ENCODE measurements at places on chromosomes 11 and 22. TPM values are rescaled to one million over a fixed set of nuclear protein-coding genes. Genes with fewer than 3 reads are reported as not detected.

GRCh38 chr11:33605703-33606102 lies 94.9 kb downstream of the C11orf91 start:
- DNase-seq = no peak

DNA sequence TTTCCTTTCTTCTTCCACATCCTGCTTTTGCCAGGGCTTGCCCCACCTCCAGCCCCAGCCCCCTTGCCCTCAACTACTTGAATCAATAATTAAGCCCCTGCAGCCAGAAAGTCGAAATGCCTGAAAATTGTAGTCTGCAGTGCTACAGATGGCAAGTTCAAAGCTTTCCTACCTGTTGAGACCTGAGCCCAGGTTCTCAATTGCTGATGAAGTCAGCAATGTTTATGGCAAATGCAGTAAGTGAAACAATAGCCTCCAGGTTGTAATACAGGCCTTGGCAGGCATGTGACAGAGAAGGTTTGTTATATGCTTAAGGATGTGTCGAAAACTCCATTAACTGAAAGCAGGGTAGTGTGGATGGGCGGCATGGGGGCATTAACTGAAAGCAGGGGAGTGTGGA lies 181.1 kb upstream of the SESN3 start:
- DNase-seq = no peak

DNA sequence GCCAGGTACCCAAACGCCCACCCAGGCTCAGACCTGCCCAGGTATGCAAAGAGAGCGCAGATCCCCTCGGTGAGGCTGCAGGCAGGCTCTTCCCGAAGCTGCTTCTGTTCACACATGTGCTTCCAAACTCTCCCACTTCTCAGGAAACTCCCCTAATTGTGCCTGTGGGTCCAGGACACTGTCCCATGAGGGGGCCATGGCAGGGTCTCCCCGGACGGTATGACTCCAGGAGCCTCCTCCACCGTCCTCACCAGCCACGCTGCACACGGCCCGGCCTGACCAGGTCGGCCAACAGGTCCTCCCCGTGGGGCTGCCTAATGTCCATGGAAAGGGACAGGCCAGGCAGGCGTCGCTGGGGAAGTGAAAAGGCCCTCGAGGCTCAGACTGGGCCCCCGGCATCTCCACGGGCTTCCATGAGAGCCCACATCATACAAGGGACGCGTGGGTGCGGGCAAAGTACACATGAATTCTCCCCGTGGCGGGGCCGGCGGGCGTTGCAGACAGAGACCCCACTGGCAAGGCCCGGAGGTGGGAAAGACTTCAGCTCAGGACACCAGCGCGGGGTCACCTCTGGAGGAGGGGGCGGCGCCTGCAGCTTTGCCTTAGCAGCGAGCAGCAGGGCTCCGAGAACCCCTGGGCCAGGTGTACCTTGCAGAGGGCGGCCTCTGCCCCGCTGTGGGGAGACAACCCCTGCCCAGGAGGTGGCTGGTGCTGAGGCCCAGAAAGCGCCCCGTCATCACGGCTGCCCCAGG lies 526.1 kb downstream of the BRD1 start:
- no peak for DNase-seq

GRCh38 chr22:39462443-39463221 lies 5.8 kb downstream of the MGAT3 start:
- DNase-seq = no peak

- DNase-seq = no peak
Measured at GRCh38 chr22:37416827-37417226, 10.5 kb downstream of the ELFN2 start.

DNA sequence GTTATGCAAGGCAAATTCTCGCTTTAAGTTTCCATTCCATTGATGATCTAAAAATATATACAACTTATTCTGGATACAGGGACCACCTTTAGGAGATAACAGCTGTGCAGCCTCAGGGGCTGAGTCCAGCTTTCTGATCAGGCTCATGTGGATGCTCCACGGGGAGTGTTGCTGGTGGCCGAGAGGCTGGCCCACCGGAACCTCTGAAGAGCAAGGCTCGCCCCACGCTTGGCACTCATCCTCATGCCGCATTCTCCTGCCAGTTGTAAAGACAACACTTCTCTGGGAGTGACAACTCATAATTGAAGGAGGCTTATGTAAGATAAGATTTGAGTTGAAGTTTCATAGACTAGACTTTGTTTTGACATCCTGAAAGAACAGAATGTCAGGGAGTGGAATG lies 123.5 kb downstream of the MPPED1 start:
- no peak for DNase-seq

- no peak for DNase-seq
Measured at GRCh38 chr22:19520566-19521305, 3.5 kb downstream of the CLDN5 start.

DNA sequence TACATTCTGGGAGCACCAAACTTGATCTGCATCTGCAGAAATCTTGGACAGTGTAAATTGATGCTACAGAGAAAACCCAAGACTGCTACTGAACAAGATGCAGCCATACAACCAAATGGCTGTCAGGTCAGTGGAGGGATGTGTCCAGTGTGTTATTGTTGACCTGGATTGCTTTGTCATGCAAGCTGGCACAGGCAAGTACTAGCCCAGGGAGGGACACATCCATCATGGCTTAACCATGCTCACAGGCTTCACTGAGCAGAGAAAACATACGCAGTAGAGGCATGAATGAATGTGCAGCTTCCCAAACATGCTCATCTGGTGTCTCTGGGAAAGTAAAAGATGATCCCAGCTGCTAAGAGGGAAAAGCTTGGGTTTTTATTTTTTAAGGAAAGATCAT lies 93.6 kb downstream of the MTNR1B start:
- DNase-seq = no peak

DNA sequence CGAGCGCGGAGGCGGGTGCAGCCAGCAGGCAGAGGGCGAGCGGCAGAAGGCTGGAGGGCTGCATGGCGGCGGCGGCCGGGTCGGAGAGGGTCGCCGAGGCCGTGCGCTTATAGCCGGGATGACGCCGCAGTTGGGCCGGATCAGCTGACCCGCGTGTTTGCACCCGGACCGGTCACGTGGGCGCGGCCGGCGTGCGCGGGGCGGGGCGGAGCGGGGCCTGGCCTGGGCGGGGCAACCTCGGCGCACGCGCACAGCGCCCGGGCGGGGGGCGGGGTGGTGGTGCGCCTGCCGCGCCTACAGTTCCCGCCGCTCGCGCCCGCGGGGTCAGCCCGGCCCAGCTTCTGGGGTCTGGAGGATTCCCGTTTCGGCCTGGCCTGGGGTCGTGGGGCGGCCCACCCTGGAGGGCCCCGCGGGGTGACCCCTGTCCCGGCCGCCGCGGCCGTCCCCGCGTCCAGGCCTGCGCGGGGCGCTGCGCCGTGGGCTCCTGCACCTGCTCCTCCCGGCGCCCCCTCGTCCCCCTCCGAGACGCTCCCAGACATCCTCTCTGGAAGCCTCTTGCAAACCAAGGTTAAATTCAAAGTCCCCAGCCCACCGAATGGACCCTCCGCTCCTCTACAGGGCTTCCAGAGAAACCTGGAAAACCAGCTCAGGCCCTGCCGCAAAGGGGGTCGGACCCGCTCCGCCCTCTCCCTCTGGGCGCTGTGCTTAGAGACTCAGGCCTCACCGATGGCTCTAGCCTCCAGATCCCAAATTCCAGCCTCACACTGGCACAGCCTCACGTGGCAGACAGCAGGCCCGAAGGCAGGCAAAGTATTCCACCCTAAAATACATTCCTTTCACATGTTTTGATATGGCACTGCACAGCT lies at the start of gene CTSD:
TSS of gene CTSD (minus strand) at position 132 of the 866 bp plus-strand sequence. CDS start at position 64, 68 bp downstream.
- peak; percentile 85 for DNase-seq

DNA sequence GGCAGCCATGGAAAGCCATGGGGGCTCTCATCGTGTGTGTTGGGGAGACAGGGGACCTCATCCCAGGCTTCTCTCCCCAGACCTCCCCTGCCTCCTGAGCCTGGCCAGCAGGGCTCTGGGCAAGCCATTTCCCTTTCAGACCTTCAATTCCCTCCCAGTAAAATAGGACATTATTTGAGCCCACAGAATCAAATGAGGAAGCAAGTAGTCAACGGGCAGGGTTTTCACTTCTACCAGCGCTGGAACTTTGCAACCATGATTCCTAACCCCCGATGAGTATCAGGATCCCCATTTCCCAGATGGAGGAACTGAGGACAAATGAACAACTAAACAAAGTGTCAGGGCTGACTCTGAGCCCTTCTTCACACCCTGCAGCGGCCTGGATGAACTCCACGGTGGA lies 48.9 kb upstream of the TCF20 start:
- no peak for DNase-seq

- no peak for DNase-seq
Measured at GRCh38 chr11:134478611-134479010, 66.6 kb upstream of the B3GAT1 start.

- DNase-seq = no peak
Measured at GRCh38 chr11:93743291-93743690, 1.8 kb downstream of the C11orf54 start.

DNA sequence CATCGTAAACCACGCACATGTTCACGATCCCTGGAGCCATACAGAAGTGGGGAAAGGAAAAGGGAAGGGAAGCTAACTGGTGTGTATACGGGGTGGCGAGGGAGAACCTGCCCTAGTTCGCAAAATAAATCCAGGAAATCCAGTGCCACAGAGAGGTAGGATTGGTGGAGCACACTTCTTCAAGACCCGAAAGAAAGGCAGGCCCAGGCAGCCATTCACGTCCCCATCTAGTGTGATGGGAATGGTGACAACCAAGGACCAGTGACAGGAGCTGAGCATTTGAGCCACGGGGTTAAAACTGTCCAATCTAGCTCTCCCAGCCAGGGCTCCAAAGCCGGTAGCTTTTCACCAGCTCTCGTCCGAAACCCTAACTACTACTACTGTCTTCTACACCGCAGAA lies 53.7 kb downstream of the IGSF9B start:
- DNase-seq = no peak

DNA sequence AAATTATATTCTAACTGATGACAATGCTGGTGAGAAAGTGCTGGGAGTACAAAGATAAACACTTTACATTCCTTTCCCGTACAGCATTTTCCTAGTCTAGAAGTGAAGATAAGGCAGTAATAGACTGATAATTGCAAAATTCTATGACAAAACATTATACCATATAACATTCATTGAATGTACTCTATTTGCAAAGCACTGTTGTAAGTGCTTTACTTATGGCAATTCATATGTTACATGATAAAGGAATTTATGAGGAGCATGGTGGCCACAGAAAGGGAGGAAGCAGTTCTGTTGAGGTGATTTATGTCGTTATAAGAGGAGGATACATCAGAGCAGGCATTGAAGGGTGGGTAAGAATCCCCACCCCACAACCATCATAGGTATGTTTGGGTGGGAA lies 434.8 kb downstream of the RAB38 start:
- DNase-seq = no peak

DNA sequence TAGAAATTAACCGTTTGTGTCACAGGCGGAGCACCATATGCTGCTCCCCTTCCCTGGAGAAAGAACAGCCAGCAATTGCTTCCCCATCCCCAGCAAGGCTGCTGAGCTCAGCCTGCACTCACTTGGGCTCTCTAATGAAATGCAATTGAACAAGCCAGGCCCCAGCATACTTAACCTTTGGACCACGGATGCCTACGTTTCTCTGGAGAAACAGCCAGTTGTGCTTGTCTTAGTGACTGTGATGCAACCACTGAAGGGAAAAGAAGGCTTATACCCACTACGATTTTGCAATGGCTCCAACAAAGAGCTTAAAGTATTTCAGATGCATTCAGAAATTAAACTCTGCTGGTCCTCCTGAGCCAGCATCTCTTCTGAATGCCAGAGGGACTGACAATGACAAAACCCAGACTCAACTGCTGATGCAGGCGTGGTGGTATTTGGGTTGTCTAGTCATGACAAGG lies 51.3 kb upstream of the SESN3 start:
- no peak for DNase-seq

- no peak for DNase-seq
Measured at GRCh38 chr11:134856056-134856971, 444.3 kb upstream of the B3GAT1 start.

GRCh38 chr11:64067230-64067993 lies 31.7 kb downstream of the FLRT1 start:
- DNase-seq = no peak

DNA sequence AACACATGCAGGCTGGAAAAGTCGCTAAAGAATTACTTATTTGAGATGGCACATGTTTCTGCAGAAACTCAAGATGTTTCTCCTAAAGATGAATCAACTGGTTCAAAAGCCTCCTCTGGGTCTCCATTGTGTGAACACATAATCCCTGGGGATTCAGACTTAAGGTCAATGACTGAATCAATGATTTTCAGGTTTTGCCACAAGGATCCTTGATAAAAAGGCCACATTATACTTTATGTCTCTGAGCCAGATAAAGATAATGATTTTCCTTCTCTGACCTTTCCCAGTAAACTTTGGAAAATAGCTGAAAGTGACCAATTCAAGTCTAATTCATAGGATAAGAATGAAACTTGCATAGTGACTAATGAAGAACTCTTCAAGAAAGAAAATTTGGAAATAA lies 2.3 kb upstream of the XKR3 start:
- DNase-seq = no peak

GRCh38 chr11:74384641-74385040 lies 13.6 kb downstream of the PGM2L1 start:
- DNase-seq = no peak

GRCh38 chr11:69105461-69106030 lies 50.2 kb upstream of the SMIM38 start:
- DNase-seq = no peak

DNA sequence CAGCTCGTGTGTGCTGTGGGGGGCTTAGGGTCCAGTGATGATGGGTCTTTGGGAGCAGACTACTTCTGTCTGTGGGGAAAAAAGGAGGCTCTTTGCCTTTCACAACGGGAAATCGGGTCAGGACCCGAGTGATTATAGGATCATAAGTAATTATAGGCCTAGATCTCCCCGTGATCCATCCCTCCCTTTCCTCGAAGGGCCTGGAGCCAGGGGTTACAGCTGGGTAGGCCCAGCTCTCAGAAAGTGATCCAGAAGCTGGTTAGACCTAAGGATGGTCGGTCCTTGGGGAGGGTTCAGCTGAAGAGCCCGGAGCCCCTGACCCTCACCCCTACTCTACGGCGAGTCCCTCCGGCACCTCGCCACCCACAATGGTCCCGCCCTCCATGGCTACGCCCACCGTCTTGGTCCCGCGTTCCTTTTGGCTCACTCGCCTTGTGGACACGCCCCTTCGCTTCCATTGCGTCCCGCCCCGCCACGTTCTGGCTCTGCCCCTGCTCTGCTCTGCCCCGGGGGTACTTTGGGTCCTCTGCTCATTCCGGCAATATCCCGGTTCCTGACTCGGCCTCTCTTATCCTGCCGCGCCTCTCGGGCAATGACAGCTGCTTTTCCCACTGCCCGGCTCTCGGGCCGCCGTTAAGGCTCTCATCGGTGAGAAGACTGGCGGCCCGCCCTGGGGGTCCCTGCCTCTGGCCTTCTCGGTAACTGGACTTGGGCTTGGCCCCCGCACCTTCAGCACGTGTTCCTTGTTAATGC lies 5.0 kb downstream of the IGSF22 start:
- DNase-seq = peak; percentile 79

Gene KRTAP5-11
- total RNA-seq = not detected

Gene PRAME
- total RNA-seq = not detected

Gene CRYAB
- total RNA-seq = 80.1 TPM

Gene TCF20
- 43.9 TPM for total RNA-seq

Gene TEX54
- total RNA-seq = not detected

Gene LRRC32
- 37.3 TPM for total RNA-seq

Gene TMPRSS13
- total RNA-seq = 1.2 TPM

Gene MYO7A
- 3.1 TPM for total RNA-seq
